ENCODE measurements at places on chromosomes 2 and 18. TPM values are rescaled to one million over a fixed set of nuclear protein-coding genes. Genes with fewer than 3 reads are reported as not detected.

DNA sequence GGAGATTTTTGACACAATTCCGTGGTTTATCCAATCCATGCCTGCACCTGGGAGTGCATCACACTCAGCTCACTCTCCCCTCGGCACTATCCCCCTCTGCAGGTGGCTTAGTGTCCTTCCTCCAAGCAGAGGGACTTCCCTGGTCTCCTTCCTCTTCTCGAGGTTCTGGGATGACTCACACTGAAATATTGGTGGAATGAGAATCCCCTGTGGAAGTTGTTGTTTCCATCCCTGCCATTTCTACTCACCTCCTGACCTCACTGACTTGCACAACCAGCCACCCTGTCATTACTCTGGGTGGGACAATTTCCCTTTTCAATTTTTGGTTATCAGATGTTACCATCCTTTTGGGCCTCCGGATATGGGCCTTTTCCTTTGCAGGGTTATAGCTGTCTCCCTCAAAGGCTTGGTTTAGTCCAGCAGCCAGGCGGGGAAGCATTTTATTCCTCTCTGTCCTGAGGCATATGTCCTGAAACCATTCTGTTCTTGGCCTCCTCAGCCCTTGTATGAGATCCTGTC is 59.9 kb downstream of the PTPRM start:
- DNase-seq: peak; percentile 78
- no peak overlapping the region for H3K27ac ChIP-seq
- no peaks in the 10 kb centered on the region for H3K27me3 ChIP-seq
- no peaks in the 10 kb centered on the region for H3K36me3 ChIP-seq
- no peak overlapping the region for H3K4me3 ChIP-seq

DNA sequence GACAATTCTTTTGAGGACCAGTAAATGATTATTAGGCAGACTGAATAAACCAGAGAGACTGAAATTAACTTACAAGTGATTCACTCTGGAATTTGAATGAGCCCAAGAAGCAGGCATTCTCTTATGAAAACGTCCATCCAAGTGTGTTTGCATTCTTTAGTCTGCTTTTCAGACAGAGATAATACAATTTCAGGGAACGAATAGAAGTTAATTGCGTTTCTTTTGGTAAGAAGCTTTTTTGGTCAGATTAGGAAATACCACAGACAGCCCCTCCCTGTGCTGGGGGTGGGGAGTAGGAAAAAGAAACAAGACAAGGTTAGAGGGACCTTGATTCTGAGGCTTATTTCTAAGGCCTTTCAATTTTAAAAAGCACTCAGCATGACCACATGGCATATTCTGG is 874.4 kb downstream of the SUCLG1 start:
- no peak overlapping the region for H3K27ac ChIP-seq
- peak; percentile 40 for DNase-seq
- no peaks in the 10 kb centered on the region for H3K36me3 ChIP-seq
- no peaks in the 10 kb centered on the region for H3K4me1 ChIP-seq
- no peak overlapping the region for H3K4me3 ChIP-seq

- H3K27me3 ChIP-seq: no peaks in the 10 kb centered on the region
- H3K4me1 ChIP-seq: no peaks in the 10 kb centered on the region
- H3K4me3 ChIP-seq: no peak overlapping the region
- DNase-seq: no peak
These were observed 30.3 kb downstream of the CD8A start for GRCh38 chr2:86760371-86760770.

GRCh38 chr2:86238354-86238753 is 39.1 kb downstream of the MRPL35 start:
- peaks cover 5% of the 10 kb centered on the region for H3K27me3 ChIP-seq
- no peaks in the 10 kb centered on the region for H3K36me3 ChIP-seq
- no peaks in the 10 kb centered on the region for H3K4me1 ChIP-seq
- DNase-seq: no peak
- H3K4me3 ChIP-seq: no peak overlapping the region

- no peak for DNase-seq
- no peaks in the 10 kb centered on the region for H3K36me3 ChIP-seq
- H3K4me3 ChIP-seq: no peak overlapping the region
- no peaks in the 10 kb centered on the region for H3K27me3 ChIP-seq
These were observed 217.5 kb downstream of the CYP26B1 start for GRCh38 chr2:71930049-71930681.

GRCh38 chr2:108632332-108633160 is 86.7 kb upstream of the RANBP2 start:
- no peak for DNase-seq
- H3K36me3 ChIP-seq: no peaks in the 10 kb centered on the region
- H3K4me3 ChIP-seq: no peak overlapping the region
- H3K27me3 ChIP-seq: no peaks in the 10 kb centered on the region

GRCh38 chr2:240162939-240163714 is 22.7 kb upstream of the OTOS start:
- H3K27ac ChIP-seq: no peak overlapping the region
- no peaks in the 10 kb centered on the region for H3K36me3 ChIP-seq
- H3K4me1 ChIP-seq: no peaks in the 10 kb centered on the region
- no peaks in the 10 kb centered on the region for H3K27me3 ChIP-seq
- DNase-seq: no peak
- H3K4me3 ChIP-seq: no peak overlapping the region

DNA sequence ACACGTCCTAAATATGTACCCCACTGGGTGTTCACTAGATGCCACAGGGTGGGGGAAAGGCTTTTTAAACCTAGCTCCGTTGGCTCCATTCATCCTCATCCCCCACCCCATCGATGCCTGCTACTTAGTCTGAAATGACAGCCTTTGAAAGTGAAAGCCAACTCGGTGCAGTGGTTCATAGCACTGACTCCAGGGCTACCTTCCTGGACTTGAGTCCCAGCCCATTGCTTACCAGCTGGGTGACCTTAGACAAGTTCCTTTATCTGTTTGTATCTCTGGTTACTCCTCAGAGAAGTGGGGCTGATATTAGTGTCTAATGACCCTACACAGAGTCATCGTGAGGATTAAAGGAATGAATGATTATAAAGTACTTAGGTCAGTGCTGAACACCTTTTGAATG is 24.4 kb downstream of the EHD3 start:
- H3K27me3 ChIP-seq: no peaks in the 10 kb centered on the region
- no peaks in the 10 kb centered on the region for H3K4me1 ChIP-seq
- peaks cover 7% of the 10 kb centered on the region for H3K36me3 ChIP-seq
- H3K4me3 ChIP-seq: no peak overlapping the region
- no peak overlapping the region for H3K27ac ChIP-seq

- H3K36me3 ChIP-seq: no peaks in the 10 kb centered on the region
- H3K27me3 ChIP-seq: peaks cover 7% of the 10 kb centered on the region
- no peak overlapping the region for H3K4me3 ChIP-seq
- H3K27ac ChIP-seq: no peak overlapping the region
These were observed 26.8 kb upstream of the CTLA4 start for GRCh38 chr2:203840655-203841205.

The VWA3B gene
- not detected for polyA plus RNA-seq

The LIMS1 gene
- 108 TPM for polyA plus RNA-seq

The FECH gene
- 52.7 TPM for polyA plus RNA-seq

The PRSS56 gene
- polyA plus RNA-seq: not detected

The WDFY1 gene
- 59.2 TPM for polyA plus RNA-seq

The POTEI gene
- not detected for polyA plus RNA-seq

The DNAJC5G gene
- polyA plus RNA-seq: not detected

The RAB6C gene
- polyA plus RNA-seq: 0.05 TPM

The AOX1 gene
- 49.9 TPM for polyA plus RNA-seq

The MATN3 gene
- polyA plus RNA-seq: 6.9 TPM
